ENCODE measurements at places on chromosomes 12 and 14.

DNA sequence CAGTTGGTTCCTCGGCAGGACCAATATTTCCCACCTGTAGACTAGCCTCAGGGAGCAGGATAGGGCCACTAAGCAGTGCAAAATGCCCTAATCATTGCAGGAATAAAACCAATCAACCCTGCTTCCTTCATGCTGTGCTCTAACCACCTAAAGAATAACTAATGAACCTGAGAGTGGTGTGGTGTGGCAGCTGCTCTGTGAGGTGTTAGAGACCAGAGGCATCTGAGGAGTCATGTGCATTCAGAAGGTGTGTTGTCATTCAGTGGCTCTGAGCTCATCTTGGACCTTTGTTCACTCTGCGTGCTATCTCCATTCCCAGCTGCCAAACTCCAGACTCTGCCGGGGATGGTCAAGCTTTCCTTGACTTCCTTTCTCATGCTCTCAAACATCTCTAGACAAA is 136.7 kb upstream of the EGLN3 start:
- no peak for DNase-seq

DNA sequence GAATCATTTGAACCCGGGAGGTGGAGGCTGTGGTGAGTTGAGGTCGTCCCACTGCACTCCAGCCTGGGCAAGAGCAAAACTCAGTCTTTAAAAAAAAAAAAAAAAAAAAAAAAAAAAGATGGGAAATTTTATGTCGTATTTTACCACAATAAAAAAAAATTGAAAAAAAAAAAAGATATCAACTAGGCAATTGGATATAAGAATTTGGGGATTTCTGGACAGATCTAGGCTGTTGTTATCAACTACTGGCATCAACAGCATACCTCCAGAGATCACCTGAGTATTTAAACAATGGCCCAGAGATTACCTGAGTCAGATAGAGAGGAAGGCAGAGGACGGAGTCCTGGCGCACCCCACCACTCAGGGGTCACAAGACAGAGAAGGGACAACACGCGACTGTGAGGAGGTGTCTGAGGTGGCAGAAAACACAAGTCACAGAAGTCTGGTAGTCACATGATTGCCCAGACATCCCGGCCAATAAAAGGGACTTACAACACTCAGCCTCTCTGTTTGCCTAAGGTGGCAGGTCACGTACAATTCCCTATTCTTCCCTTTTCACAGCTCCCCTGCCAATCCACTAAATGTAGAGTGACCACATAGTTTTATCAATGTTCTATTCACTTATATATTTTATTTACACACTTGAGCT is 1.8 kb downstream of the SPRING1 start:
- peak; percentile 70 for DNase-seq

GRCh38 chr14:22255017-22255950 is 333.7 kb downstream of the DAD1 start:
- DNase-seq = no peak

DNA sequence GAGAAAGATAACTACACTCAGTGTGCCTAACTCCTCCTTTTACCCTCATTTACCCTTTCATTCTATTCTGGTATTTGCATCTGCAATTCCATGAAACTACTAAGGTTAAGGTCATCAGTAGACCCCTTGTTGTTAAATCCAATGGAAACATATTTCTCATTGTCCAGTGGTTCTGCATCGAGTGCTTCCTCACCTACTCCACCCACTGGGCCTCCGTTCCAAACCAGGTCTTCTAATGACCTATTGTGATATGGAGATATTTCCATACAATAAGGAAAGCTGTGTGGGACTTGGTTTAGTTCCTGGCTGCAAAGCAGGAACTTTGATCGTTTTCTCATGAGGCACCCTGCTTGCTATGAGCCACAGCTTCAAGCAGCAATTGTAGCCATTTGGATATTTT is 99.5 kb upstream of the FSCB start:
- DNase-seq = no peak

DNA sequence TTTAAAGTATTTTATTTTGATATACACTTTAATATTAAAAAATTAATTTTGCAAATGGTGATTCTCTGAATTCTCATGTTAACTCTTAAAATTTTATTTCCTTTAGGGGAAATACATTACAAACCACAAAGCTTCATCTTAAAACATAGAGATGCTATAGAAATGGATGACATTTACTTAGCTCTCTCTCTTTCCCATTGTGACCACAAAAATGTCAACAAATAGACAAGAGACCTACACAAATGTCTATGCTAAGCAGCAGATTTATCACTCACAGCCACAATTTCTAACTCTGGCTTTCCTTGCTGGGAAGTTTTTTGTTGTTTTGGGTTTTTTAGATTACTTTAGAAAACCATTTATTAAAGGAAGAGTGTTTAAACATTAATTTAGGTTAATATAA is 19.9 kb upstream of the PHC1 start:
- DNase-seq = no peak

DNA sequence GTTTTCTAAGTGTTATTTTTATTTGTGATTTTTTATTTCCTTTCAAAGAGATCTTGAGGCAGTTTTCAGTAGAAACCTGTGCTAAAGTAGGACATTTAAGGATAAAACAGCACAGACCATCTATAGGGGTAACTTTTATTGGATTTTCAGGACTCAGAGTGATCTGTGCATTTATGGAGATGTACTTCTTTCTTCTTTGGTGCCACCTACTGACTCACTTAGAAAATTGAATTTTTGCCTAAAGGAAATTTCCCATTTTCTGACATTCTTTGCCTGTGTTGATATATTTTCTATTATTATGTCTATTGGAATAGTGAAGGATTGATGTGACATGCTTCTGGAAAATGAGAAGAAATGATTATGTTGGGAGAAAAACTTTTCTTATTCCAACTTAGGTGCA is 113.0 kb downstream of the UNC79 start:
- DNase-seq = no peak

GRCh38 chr14:39175445-39176262 is 600 bp downstream of the PNN start:
- DNase-seq = no peak

GRCh38 chr14:57889245-57889644 is 23.4 kb upstream of the SLC35F4 start:
- no peak for DNase-seq

DNA sequence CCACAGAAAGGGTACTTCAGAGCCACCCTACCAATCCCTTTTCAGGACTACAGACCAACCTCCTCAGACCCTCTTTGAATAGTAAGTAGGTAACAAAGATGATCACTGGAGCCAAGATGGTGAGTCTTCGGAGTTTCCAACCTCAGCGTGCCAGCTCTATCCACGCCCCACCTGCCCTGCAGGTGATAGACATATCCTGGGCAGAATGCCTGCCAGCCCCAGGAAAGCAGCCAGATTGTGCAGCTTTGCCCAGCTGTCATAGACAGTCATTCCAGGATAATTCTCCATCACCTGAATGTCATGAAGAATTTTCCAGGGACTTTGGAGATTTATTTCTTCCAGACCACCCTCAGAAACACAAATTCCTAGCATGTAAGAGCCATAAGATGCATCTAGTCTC is 434.4 kb downstream of the RGS6 start:
- no peak for DNase-seq

GRCh38 chr14:95394297-95395097 is 74.8 kb upstream of the CLMN start:
- no peak for DNase-seq

DNA sequence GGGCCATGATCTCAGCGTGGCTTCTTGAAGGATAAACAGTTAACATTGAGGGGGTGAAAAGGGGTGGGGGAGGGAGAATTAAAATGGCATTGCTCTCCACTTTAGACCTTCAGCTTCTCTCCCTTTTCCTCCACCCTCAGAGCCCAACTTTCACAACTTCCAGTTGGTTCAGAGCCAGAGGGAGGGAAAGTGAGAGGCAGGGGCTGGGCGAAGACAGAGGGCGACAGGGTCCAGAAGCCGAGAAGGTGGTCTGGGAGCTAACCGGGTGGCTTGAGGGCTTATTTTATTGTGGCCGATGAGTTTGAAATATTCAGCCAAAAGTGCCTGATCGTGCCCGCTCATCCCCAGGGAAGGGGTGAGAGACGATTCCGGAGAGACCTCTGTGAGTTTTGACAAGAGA is 4.1 kb downstream of the BMP4 start:
- DNase-seq = no peak

DNA sequence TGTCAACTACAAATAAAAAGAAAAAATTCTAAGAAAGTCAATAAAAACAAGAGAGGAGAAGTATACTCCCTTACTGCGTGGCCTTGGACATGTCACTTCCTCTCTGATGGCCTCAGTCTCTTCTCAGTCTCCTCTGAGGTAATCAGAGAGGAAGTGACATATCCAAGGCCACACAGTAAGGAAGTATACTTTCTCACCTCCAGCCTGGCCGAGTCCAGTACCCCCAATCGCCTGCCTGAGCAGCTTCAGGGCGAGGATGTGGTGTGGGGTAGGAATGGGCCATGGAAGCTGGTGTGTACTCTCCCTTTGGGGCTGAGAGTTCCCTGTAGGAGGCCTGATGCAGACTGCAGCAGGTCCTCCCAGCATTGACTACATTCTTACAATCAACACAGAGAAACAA is 15.8 kb downstream of the VDR start:
- DNase-seq = no peak

- no peak for DNase-seq
These were observed 66.2 kb upstream of the BCL2L14 start for GRCh38 chr12:12004524-12004923.

DNA sequence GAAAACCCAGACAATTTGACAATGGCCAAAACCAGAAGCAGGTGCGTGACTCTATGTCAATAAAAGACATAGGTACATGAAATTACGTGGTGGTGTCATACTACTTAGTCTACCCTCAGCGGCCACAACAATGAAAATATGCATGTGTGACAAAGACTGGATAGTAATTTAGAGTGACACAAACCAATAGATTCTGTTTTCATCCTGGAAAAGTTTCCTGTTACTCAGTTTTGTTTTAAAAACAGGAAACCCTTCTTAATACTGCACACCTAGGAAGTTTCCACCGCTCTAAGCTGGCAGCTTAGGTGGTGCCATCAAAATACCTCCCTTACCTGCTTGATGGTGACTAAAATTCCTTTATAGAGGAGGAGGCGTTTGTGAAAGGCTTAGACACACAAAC is 15.1 kb downstream of the POU6F1 start:
- no peak for DNase-seq

- DNase-seq = no peak
These were observed 26.3 kb downstream of the KLRK1 start for GRCh38 chr12:10363658-10363913.

- peak; percentile 24 for DNase-seq
These were observed 6.5 kb downstream of the ZBTB1 start for GRCh38 chr14:64510825-64511671.

DNA sequence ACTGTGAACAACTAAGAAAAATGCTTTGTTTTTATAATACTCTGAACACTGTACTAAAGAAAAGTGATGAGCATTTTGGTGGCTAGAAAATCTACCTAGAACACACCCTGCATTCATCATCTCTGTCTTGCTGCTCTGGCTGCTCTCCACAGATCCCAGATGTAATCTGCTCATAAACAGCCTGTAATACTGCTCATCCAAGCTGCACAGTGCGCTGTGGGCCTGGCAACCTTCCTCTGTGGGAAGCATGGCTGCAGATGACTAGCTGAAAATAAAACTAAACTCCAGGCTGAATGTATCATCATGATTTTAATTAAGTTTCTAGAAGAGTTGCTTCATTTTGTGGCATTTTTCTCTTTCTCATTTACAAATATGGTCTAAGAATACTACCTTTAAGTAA is 200.7 kb downstream of the SLC2A13 start:
- no peak for DNase-seq

DNA sequence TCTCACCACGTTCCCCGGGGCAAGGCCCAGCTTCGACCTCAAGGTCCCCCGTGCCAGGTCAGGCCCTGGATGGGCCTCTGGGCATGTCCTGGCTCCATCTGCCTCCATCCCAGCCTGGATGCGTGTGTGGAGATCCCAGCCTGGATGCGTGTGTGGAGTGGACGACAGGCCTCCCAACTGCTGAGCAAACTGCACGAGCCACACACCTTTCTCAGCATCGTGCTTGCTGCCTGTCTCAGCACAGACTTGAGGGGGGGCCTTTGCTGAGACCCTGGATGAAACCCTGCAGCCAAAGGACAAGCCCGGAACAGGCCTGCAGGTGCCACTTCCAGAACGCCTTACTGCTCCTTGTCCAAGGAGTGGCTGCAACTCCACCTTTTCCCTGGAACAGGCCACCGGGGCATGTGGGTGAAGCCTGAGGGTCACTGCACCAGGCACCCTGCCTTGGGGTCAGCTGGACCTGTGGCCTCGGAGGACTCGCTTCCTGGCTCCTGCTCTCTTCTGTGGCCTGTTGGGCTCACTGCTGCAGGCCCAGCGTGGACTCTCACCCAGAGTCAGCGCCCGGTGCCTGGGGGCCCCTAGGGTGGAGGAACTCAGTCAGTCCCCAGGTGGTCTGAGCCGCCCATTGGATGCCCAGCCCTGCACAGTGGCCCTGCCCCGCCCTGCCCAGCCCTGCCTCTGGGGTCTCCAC is 176.0 kb downstream of the KIF26A start:
- DNase-seq = no peak

- DNase-seq = no peak
These were observed 245.2 kb downstream of the AACS start for GRCh38 chr12:125310461-125310860.

GRCh38 chr12:69000540-69001243 is 67.7 kb upstream of the CPM start:
- no peak for DNase-seq

- DNase-seq = no peak
These were observed 1.2 kb upstream of the CLEC7A start for GRCh38 chr12:10131111-10131690.

GRCh38 chr12:126588586-126589249 is 1523.5 kb downstream of the AACS start:
- DNase-seq = no peak

GRCh38 chr12:108371801-108372344 is 32.8 kb upstream of the CMKLR1 start:
- no peak for DNase-seq

- no peak for DNase-seq
These were observed 1.5 kb downstream of the CYP46A1 start for GRCh38 chr14:99685596-99685995.

DNA sequence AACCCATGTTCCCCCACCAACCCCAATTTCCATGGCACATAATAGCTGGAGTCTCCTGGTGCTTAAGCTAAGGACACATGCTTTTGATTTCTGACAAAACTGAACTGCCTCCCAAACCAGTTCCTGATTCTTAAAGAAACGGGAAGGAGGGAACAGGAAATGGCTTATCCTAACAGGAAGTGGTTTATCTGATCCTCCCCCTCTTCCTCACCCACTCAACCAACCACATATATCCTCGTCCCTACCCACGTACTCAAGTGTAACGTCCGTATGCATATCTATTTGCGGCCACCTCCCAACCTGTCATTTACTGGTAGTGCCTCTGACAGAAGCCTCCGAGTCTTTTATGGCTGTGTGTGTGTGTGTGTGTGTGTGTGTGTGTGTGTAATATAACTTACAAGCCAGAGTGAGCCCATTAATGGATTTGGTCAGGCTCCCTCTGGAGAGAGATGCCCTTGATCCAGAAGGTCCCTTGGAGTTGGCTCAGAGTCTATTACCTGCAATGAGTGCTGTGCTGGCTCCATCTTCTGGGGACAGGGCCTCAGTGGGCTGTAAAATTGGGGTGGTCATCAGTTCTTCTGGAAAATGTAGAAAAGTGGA is 7.7 kb downstream of the DAZAP2 start:
- no peak for DNase-seq

- no peak for DNase-seq
These were observed 2.9 kb downstream of the ARHGDIB start for GRCh38 chr12:14958361-14959125.

- no peak for DNase-seq
These were observed 6.9 kb upstream of the SPRYD4 start for GRCh38 chr12:56461235-56462159.

GRCh38 chr12:14771651-14772137 is 31.6 kb downstream of the WBP11 start:
- no peak for DNase-seq

Data from HuH-7 (cell line).